ENCODE measurements at places on chromosomes 7 and 10.
A peak's percentile ranks its signal among the peaks of the same experiment; 100 is the strongest.

- no peak for DNase-seq
Measured at GRCh38 chr7:14207138-14207537, 217.7 kb upstream of the ETV1 start.

DNA sequence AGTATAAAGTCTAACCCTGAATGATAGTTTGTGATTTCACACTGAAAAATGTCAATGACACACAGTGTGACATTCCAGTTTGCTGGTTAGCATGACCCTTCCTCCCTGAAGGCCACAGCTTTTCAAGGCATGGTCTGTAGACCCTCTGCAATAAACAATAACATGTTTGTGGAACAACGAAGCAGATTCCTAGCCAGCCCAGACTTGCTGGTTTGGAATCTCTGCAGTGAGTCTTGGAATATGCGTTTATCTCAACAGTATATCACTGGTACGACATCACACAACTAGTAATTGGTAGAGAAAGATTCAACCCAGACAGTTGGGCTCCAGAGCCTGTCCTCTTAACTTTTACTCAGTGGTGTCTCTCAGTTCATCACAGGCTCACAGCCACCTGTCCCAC is 23.7 kb upstream of the DUSP5 start:
- no peak for DNase-seq

- no peak for DNase-seq
Measured at GRCh38 chr10:76576276-76576962, 1061.2 kb downstream of the KCNMA1 start.

GRCh38 chr7:70317356-70317755 is 719.1 kb downstream of the AUTS2 start:
- DNase-seq: no peak

DNA sequence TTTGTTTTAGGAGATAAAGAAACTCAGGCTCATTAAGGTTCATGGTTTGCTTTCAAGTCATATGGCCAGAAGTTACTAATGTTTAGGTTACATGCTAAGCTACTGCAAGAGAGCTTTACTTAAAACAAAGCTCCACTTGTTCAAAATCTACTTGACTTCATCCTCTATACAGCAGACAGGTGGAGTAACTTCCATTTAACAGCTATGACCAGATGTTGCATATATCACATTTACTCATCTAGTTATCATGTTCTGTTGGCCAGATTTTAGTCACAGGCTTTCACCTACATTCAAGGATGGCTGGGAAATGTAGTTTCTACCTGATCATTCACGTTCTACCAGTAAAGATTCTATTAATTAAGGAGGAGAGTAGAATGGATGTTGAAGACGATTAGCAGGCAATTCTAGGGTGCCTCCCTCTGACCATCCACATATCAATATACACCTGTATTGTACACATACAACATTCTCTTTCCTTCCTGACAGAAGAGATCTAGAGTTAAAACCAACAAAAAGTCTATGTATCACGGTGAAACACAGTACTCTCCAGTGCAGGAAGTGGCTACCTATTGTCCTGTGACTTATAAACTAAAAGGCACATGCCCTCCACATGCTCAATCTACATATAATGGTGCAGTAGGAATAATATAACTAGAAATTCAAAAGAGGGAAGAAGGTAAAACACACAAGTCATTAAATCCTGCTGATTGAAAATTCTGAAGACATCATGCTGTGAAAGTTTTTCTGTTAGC is 488.0 kb downstream of the MDFIC start:
- no peak for DNase-seq

- DNase-seq: no peak
Measured at GRCh38 chr7:38736138-38736537, 105.0 kb upstream of the AMPH start.

- no peak for DNase-seq
Measured at GRCh38 chr7:149615690-149616270, 118.2 kb upstream of the ZNF746 start.

- peak; percentile 45 for DNase-seq
Measured at GRCh38 chr10:69914398-69915214, 112.9 kb downstream of the COL13A1 start.

GRCh38 chr10:117504562-117504961 is 38.0 kb upstream of the EMX2 start:
- no peak for DNase-seq

GRCh38 chr10:45235798-45236220 is 79.6 kb downstream of the OR13A1 start:
- no peak for DNase-seq

DNA sequence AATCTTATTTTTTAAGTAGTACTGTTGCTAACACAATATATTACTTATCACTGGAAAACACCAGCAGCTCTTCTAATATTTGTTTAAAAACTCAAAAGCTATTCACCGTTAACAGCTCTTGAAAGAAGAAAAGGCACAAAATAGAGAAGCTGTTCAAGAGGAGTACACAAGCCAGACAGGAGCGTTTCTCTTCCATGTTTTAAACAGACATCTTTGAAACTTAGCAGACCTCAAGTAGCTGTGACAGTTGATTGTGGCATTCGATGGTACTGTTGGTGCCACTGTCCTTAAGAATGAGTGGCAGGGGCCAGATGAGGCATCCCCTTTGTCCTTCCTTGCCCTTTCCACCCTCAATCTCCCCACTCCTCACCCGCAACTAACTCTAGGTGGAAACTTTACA is 81.6 kb upstream of the PRR15 start:
- DNase-seq: no peak

- no peak for DNase-seq
Measured at GRCh38 chr7:22156205-22156604, 200.7 kb downstream of the RAPGEF5 start.

DNA sequence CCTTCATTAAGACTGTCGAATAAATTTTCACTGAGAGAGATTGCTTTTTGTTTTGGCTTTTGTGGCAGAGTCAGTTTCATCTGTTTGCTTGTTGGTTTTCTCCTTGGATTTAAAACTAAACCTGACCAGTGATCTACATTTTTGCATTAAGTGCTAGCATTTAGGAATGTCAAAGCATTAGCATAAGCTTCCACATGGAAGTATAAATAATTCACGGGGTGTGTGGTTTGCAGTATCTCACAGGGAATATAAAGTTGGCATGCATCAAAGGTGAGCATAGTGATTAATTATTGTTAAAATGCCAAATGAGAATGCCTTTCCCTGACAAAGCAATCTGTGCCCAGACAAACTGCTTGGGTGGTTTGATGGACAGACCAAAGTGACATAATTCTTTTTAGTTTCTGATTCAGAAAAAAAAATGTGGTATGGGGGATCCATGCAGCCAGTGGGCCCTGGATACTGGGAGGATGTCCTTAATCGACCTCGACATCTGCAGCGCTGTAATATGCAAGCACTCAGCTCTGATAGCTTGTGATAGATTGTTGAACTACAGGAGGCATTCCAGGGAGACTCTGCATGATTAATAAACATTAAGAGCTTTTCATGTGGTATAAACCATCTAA is 339.3 kb upstream of the POM121L12 start:
- DNase-seq: no peak

- no peak for DNase-seq
Measured at GRCh38 chr7:3089493-3089892, 45.8 kb upstream of the CARD11 start.

DNA sequence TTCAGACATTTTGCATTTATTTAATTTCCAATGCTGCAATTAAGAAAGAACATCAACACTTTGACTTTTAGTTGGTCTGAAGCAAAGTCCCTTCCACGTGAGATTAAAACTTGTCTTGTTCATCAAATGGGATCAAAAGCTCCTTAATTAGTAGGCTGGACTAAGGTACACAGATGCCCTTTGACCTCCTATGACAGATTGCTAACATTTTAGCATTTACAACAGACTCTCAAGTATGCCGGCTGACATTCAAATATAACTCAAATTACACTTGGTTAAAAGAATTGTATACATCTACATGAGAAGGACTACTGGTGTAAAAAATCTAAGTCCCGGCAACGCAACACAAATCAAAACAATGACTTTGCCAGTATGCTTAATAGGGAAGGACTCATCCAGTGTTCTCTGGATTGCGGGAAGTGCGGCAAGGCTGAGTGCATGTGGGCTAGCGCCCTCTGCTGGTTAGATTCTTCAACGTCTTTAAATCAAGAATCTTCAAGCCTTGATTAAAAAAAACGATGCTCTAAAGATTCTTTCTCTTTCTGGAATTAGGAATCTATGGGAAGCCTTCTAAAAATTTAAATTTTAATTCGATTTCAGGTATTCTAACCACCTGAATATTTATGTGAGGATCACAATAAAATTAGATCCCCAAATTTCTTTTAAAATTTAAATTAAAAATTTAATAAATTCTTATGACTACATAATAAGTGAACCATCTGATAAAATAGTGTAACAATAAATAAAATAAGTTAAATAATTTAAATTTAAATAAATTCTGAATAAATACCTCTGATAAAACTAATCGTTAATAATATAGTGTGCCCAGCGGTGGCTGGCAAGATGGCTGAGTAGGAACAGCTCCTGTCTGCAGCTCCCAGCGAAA is 444.7 kb downstream of the DGKB start:
- peak; percentile 26 for DNase-seq

DNA sequence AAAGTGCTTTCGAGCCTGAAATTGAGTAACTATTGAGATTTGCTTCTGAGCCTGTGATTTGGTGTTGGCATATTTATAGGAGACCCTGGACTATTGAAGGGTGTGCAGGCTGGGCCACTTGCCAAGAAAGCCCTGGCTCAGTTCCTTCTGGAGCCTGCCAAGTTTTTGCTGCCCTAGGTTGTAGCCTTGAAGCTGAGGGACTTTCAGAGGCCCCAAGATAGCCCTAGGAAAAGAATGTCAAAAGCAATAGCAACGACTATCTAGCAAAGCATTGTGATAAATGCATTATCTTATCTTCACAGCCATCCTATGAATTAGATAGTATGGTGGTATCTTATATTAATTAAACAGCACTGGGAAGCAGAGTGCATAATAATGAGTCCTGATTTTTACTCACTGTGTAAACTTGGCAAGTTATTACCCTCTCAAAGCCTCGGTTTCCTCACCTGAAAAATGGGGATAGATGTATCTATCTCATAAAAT is 473.7 kb upstream of the PODXL start:
- DNase-seq: no peak

DNA sequence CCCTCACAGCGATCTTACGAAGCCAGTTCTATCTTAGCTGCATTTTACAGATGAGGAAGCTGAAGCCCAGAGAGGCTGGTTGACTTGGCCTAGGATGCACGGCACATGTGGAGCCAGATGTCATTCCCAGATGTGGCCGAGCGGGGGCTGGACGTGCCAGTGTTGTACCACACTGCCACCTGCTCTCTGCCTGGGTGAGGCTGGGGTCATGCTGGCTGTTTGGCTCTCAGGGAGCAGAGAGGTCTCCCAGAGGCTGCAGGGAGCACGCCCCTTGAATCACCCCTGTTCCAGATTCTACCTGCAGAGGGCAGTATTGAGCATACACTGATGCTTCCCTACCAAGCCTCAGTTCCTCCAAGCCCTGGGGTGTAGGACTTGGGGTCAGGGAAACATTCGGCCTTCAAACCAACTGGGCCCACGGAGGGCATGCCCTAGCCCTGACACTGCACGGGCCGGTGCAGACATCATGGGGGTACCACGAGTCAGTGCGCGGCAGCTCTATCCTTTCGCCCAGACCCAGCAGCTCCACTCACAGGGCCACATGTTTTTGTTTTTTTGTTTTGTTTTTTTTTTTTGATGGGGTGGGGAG is 3.8 kb upstream of the GTF2IRD1 start:
- DNase-seq: peak; percentile 64

GRCh38 chr10:132537684-132538001 is at the start of gene INPP5A:
INPP5A (plus strand) TSS chr10:132537787; CDS start chr10:132538097, 310 bp downstream.
- no peak for DNase-seq

GRCh38 chr7:24956021-24956420 is 24.0 kb downstream of the OSBPL3 start:
- no peak for DNase-seq

DNA sequence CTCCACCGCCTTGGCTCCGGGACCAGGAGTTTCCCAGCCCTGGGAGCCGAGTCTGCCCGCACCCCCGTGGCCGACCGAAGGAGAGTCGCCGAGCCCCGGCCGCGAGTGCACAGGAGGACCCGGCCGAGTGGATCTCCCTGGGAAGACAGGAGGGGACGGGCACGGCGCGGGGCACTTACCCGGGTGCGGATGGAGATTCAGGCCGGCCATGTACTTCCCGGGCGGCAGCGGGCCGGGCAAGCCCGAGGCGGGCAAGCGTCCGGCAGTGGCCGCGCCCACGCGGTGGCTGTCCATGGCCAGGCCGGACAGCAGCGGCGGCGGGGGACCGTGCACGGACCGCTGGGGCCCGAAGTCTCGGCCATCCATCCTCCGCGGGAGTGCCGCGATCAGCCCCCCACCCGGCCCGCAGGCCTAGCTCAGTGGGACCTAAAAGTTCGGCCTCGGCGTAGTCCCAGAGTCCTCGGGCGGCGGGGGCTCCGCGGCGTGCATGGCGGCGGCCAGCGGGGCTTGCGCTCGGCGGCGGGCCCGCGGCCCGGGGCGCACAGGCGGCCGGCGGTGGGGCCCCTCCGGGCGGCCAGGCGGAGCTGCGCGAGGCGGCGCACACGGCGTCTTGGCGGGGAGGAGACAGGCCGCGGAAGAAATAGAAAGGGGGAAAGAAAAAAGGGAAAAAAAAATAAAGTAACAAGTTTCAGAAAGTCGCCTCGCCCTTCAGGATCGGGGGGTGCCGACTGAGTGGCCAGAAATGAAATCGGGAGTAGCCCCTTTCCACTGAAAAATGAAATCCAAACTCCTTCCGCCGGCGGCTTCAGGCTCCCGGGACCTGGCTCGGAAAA is 2.5 kb downstream of the TNRC18 start:
- no peak for DNase-seq

DNA sequence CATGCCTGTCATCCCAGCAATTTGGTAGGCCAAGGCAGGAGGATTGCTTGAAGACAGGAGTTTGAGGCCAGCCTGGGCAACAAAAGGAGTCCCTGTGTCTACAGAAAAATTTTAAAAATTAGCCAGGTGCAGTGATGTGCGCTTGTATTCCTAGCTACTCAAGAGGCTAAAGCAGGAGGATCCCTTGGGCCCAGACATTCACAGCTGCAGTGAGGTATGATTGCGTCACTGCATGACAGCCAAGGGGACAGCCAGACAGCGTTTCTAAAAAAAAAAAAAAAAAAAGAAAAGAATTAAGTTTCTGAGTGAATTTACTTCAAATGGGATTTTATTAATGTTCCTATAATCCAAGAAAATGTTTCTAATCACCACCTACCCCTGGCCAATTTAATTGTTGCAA is 87.4 kb upstream of the RNF148 start:
- no peak for DNase-seq

DNA sequence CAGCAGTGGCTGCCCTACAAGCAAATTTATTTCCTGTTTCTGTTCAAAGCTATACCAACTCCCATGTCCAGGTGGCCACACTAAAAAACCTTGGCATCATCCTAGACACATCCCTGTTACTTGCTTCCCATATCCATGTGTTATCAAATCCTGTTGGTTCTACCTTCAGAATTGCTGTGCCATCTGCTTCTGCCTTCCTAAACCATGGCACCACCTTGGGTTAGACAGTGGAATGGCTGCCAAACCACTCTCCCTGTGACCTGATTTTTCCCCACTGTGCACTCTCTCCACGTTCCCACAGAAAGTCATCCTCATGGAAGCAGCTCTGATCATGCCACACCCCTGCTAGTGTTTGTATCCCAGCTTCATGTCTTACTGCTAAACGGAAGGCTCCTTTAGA is 697.6 kb upstream of the GALNT17 start:
- no peak for DNase-seq

Measured in activated CD4-positive, alpha-beta T cell treated with anti-CD3 and anti-CD28 coated beads, Interleukin-2, amount 50 U/mL, for 1 hour (primary cell).